ENCODE measurements at places on chromosomes 3 and 15.

DNA sequence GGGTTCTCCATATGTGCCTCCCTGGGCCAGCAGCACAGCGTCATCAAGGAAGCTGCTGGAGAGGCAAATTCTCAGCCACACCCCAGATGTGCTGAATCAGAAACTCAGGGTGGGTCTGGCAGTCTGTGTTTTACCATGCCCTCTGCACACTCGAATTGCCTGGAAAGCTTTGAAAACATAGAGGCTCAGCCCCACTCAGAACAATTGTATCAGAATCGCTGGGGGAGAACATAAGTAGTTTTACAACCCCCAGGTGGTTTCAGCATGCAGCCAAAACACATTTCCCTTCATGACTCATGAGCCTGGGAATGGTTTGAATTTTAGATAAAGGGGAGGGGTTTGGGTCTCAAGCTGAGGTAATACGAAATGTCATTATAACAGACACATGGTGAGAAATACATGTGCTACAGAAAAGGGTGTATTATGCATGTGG lies 9.6 kb downstream of the TGM4 start:
- DNase-seq, result no peak

- no peak for DNase-seq
These were observed 84.5 kb upstream of the NMNAT3 start for GRCh38 chr3:139762302-139762701.

GRCh38 chr3:106514431-106514830 lies 645.6 kb upstream of the CBLB start:
- no peak for DNase-seq

GRCh38 chr3:187230011-187230410 lies 32.7 kb downstream of the RTP1 start:
- DNase-seq, result no peak

DNA sequence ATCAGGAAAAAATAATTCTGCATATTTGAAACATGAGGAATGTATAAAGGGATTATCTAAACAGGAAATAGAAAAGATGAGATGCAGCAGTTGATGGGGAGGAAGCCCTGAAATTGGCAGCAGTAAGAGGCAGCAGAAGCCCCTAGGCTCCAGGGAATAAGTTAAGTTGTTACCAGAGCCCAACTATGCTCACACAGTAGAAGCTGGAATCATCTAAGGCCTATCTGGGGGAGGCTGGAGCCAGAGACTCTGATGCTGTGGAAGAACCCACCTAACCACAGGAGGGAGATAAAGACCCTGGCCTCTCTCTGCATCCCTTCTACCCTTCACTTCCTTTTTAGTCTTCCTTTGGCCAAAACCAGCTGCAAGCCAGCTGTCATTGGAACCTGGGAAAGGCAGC lies 519.7 kb downstream of the DIPK2A start:
- no peak for DNase-seq

Data from G401 (cell line).